ENCODE measurements at places on chromosomes 3 and 15.

- DNase-seq, result peak; percentile 77
Measured at GRCh38 chr15:47431501-47431900, 285.8 kb upstream of the SEMA6D start.

- no peak for DNase-seq
Measured at GRCh38 chr3:62809369-62809768, 65.8 kb downstream of the CADPS start.

DNA sequence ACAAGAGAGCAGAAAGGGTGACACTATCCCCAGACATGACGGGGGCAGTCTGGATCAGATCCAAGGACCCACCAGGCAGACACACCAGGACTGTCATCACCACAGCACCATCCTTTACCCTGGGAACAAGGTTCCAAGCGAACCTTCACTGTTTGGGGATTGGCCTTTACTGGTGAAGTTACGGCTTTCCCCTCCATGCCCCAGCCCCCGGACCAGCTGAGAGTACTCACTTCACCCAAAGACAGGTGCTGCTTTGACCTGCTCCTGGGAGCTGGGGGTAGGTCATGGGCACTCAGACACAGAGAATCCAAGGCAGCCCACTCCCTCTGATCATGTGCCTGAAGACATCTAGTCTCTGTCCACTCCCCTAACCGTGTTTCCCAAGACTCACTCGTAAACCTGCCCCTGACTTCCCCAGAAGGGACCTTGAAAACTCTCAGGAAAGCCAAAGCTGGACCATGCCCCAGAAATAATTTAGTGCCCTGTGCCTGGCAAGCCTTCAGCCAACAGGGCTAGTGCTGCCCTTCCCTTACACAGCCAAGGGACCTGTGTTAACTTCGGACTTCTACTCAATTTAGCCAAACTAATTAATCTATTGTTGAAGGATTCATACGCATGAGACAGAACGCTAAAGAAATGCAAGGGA lies 2.8 kb downstream of the RRP9 start:
- no peak for DNase-seq

DNA sequence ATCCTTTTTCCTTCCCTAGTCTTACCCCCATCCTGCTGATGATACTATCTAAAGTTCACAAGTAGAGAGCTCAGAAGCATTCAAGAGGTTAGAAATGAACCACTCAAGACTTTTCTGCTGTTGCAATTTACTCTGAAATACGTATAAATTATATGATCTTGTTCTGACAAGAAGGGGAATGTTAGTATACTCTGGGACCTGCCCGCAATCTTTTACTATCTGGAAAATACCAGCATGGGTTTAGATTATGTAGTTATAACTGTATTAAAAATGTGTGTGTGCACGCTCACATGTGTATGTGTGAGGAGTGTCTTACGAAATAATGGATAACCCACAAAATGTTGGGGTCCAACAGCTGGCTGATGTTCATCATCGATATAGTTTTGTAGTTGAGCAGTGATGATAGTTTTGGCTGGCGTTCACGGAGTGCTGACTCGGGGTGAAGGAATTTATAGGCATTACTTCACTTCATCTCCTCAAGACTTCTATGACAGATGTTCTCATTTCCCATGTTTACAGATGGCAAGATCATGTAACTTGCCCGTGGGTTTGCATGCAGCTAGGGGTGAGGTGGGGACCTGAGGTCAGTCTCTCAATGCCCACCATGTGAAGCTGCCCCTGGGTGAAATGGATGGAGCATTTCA lies 297.5 kb upstream of the LYSMD4 start:
- DNase-seq, result peak; percentile 22

DNA sequence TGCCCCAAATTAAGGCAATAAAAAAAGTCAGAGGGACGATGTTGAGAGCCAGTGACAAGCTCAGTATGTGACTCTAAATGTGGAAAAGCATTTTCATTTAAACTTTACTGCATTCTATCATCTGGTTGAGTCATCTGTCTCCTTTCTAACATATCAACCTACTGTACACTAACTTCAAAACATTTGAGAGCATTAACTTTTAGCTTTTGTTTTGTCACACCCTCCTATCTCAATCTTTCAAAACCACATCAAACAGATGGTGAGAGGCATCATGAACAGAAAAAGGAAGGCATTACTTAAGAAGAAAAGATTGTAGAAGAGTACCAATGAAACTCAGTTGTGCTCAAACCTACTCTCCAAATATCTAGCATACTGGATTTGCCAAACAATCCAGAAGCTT lies 4.8 kb downstream of the LRRC58 start:
- DNase-seq, result peak; percentile 12

DNA sequence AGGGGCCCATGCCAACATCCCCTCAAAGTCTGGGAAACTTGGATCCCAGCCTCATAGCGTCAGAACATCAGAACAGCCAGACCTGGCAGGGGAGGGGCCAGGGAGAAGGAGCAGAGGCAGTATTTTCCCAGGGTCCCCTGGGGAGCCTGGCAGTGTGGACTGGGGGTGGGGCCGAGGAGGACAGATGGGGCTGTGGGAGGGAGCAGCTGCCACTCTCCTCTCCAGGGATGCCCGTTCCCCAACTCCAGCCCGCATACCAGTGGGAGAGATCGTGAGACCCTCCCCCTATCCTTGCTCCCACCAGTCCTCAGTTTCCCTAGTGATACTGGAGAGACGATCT lies 6.5 kb upstream of the DNAJB8 start:
- no peak for DNase-seq

DNA sequence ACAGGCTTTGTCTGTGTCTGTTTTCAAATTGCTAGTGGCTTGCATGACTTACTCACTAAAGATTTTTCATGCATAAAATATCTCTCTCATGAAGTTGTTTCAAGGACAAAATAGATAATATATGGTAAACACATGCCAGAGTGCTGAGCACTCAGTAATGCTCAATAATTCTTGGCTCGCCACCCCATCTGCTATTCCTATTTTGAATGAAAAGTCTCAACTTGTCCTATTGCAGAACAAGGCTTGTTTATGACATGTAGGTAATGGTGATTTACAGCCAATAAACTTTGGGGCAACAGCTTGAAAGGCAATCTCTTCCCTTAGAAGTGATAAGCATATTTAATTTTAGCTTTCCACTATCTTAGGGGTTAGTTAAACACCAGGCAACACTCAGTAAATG lies 789.0 kb upstream of the ROBO1 start:
- no peak for DNase-seq

DNA sequence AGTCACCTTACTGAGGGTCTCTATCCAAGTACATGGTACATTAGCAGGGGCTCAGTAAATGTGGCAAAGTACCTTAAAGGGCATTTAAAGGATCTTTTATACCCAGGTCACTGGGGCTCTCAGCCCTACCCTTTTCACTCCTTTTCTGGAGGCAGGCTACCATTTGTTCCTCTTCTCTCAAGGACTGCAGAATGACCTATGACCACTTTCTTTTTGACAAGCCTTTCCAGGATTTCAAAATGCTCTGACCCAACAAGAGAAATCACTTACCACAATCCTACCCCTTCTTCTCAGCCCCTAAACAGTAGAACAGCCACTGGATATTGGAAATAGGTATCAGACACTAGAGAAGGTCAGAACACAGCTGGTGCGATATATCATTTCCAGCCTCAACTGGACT lies 221.8 kb upstream of the TPRG1 start:
- no peak for DNase-seq

DNA sequence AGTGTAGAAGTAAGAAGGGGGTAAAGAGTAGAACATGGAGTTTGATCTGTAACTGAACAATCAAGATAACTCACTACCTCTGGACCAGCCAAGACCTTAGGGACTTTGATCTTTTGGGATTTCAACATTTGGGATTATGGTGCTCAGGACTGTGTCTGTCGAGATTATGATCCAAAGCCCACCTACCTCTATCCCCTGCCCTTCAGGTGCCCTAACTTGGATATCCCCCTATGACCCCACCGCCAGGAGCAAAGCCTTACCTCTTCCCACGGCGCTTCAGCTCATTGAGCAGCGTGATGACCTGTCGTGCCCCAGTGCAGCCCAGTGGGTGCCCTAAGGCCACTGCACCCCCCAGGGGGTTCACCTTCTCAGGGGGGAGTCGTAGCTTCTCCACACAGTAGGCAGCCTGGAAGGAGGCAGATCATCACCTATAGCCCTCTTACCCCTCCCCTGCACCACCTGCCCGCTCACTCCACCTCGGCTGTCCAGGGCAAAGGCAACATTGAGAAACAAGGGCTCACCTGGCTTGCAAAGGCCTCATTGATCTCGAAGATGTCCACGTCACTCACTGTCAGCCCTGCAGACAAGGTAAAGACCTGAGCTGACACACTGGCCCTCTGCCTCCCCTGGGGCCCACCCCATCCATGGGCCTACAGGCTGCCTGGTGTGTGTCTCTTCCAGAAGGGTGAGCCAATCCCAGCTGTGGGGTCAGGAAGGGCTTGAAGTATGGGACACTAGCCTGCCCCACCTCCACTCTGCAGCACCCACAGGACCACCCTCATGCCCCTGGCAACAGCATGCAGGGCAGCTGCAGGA lies 11.4 kb downstream of the ACAA1 start:
- no peak for DNase-seq

DNA sequence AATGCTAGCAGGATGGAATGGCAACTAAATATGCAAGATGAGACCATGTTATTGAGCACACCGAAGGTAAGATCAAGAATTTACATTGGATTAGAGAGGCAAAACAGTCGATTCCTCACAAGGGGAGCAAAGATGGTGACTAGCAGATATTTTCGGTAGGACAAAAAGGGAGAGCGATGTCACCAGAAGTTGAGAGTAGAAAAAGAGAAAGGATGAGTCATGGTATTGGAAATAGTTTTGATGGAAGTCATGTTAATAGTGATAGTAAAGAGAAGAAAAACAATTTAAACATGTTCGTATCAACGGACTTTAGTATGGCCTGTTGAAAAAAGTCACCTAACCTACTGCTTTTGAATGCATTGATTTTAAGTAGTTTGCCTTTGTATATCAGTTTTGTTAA lies 55.0 kb downstream of the UBE2E2 start:
- no peak for DNase-seq

- no peak for DNase-seq
Measured at GRCh38 chr3:83457551-83457950, 1501.2 kb upstream of the CADM2 start.

- DNase-seq, result peak; percentile 64
Measured at GRCh38 chr3:67381667-67382272, 272.6 kb downstream of the SUCLG2 start.

DNA sequence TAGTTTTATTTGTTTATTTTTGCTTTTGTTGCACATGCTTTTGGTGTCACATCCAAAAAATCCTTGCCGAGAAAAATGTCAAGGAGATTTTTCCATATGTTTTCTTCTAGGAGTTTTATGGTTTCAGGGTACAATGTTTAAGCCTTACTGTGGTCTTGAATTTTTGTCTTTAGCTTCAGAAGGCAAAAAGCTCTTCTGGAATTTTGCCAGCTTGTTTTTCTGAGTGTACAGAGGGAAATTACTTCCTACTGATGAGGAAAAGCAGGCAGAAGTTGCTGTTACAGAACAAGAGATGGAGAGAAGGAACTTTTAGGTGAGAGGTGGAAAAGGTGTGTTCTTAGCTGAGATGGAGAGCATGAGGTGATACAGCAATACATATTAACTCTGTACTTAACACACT lies 59.6 kb downstream of the UBE2E2 start:
- no peak for DNase-seq

DNA sequence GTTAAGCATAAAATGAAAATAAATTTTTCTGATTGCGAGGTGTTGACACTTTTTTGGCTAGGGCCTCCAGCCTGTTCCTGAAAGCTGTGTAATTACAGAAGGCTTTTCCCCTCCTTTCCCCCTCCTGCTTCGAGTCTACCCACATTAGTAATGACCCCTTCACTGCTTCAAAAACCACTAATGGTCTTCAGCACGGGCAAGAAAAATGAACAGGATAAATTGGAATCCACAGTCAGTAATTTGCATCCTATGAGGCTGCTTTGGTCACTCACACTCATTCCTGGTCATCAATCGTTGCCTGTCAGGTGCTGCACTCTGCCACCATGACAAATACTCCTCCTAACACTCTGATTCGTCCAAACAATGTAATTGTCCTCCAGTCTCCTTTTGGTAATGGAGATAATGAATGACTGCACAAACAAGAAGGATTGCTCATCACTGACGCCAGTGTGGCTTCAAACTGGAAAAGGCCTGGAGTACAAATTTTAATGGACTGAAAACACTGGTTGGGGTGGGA lies 148.6 kb downstream of the MEIS2 start:
- DNase-seq, result peak; percentile 75

- no peak for DNase-seq
Measured at GRCh38 chr3:24417730-24418129, 76.9 kb downstream of the THRB start.

DNA sequence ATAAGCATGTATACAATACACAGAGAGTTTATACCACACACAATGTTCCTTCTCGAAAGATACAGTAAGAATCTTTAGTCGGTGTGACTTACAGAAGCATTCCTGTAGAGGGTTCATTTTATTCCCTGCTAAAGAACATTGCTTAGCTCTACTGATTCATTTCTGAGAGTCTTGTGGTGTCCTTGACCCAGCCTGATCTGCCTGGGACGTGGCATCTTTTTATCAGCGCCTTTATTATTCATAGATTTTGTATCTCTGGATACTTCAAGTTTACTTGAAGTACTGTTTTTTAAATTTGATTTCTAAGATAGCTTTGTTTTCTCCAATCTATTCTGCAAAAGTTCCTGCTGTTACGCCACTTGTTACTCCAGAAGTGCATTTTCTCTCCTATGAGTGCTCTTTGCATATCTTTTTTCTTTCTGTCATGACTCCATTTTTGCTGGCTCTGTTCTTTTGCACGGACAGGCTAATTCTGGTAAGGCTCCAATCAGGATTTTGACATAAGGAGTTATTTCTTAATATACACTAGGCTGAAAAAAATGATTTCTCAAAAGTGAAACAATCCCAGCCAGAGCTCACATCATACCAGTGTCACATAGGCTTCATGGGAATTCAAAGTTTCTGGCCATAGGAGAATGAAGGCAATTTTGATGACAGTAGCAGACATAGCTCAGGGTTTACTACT lies 114.5 kb upstream of the TNIK start:
- DNase-seq, result peak; percentile 44

- DNase-seq, result no peak
Measured at GRCh38 chr15:40688932-40689799, 5.8 kb upstream of the RAD51 start.

GRCh38 chr3:26657348-26657976 lies 34.9 kb downstream of the LRRC3B start:
- DNase-seq, result no peak

- peak; percentile 73 for DNase-seq
Measured at GRCh38 chr3:170961616-170962400, 53.4 kb upstream of the EIF5A2 start.

Data from fibroblast of pulmonary artery (primary cell).